ENCODE measurements at places on chromosomes 16 and 17. TPM values are rescaled to one million over a fixed set of nuclear protein-coding genes. Genes with fewer than 3 reads are reported as not detected.

DNA sequence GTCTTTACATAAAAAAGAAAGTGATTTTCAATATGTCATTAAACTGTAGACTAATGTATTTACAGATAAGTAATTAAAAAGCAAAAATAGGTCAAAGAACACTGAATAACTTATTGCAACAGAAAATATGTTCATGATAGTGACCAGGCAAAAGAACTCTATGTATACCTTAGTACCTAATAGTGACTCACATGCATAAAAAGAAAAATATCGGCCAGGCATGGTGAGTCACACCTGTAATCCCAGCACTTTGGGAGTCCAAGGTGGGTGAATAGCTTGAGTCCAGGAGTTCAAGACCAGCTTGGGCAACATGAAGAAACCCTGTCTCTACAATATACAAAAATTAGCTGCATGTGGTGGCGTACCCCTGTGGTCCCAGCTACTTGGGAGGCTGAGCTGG, 33.0 kb upstream of the TOM1L1 start:
- no peaks in the 10 kb centered on the region for H3K4me1 ChIP-seq
- no peaks in the 10 kb centered on the region for H3K27me3 ChIP-seq
- H3K27ac ChIP-seq, result no peak overlapping the region
- H3K36me3 ChIP-seq, result no peaks in the 10 kb centered on the region
- no peak overlapping the region for H3K4me3 ChIP-seq

PSMD7 gene
- polyA plus RNA-seq, result 86.7 TPM

TBC1D3G gene
- polyA plus RNA-seq, result 17.7 TPM

PIPOX gene
- polyA plus RNA-seq, result 2.9 TPM

DNA sequence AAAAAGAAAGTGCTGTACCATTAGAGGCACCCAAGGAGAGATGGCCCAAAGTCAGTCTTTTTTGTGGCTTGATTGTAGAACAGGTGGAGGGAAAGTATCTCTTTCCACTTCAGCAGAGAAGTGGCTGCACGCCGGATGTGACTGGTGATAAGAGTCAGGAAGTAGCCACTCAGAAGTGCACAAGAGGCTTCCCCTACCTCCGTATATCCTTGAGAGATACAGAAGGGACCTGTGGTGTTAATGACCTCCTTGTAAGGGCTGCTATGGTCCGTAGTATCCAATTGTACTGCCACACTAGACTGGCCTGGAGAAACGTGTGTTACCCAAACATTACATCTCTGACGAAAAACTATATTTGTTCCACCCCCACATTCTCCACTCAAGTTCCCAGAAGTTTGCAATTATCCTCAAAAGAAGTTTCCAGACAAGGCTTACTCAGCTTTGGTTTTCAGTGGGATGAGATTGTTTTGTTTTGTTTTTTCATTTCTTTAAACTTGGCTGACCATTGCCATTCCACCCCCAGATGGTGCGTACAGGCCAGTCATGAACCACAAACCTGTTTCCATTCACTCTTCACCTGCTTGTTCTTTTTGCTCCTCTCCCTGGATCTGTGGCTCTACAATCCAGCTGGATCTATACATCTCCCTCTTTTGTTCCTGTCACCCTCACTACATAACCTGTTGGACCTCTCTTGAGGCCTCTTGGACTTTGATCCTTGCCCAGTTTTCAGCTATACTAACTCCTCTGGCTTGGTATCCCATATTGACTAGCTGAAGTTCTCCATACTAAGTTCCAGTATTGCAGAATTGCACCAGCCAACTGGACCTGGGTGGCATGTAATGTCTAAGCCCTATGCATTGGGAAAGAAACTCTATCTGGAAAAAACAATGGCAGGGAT, 20.7 kb upstream of the MED13 start:
- H3K36me3 ChIP-seq, result no peaks in the 10 kb centered on the region
- no peaks in the 10 kb centered on the region for H3K27me3 ChIP-seq
- no peak overlapping the region for H3K4me3 ChIP-seq
- DNase-seq, result peak; percentile 80

DNA sequence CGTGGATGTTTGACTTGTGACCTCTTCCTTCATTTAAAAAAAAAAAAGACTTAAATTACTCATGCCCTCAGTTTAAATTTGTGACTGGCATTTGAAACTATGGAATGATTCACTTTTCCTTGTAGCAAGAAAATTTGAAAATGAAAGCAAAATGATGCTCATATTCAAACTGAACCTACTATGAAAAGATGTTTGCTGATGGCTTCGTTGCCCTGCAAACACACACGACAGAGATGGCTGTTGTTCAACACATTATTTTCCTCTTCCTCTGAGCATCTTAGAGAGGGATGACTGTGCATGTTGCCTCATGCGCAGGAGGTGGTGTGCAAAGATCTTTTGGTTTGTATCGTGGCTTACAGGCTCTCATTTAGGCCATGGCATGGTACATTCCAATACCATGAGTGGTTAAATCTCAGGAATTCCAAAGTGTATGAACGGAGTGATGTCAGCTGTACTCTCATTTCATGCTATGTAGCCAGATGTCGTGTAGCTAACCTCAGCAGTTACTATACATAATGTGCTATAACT, 164.5 kb downstream of the PRKCA start:
- H3K27me3 ChIP-seq, result no peaks in the 10 kb centered on the region
- no peak for DNase-seq
- H3K4me3 ChIP-seq, result no peak overlapping the region

NSMCE1 gene
- polyA plus RNA-seq, result 37.8 TPM

Measured in small intestine (tissue), 16 donors.